ENCODE measurements at places on chromosomes 16 and 17.

DNA sequence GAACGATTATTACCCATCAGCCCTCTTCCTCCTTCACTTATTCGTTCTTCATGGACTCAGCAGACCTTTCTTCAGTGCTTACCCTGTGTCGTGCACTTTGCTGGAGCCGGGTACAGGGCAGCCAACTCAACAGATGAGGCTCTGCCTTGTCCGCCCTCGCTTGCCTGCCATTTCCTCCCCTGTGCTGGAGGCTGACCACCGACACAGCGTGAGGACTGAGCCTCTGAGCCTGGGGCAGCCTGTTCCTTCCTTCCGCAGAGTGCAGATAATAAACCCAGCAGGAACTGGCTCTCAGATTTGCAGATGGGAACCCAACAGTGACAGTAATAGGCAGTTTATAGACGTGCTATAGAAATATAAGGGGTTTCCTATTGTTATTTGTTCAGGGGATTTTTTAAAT, 7.0 kb upstream of the SLC39A11 start:
- H3K27me3 ChIP-seq, result peaks cover 38% of the 10 kb centered on the region
- no peak overlapping the region for H3K27ac ChIP-seq

DNA sequence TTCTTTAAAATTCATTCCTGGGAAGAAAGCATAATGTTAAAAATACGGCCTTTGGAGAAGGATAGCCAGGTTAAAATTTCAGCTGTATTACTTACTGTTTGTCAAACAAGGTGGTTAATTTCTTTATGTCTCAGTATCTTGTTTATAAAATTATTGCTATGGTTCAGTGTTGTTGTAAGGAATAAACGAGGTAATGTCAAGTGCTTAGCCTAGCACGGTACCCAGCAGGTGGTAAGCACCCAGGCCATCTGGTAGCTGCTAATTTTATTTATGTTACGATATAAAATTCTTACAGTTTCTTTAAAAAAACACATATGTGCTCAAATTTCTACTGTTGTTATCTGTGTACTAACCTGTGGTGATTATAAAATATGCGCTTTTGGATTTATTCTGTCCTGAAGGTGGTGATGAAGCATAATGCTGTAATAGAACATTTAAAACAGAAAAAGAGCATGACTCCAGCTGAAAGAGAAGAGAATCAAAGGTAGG, 48.9 kb downstream of the C17orf58 start:
- peaks cover 19% of the 10 kb centered on the region for H3K36me3 ChIP-seq
- peaks cover 4% of the 10 kb centered on the region for H3K4me1 ChIP-seq
- H3K4me3 ChIP-seq, result no peak overlapping the region
- no peak overlapping the region for H3K27ac ChIP-seq
- no peaks in the 10 kb centered on the region for H3K27me3 ChIP-seq

DNA sequence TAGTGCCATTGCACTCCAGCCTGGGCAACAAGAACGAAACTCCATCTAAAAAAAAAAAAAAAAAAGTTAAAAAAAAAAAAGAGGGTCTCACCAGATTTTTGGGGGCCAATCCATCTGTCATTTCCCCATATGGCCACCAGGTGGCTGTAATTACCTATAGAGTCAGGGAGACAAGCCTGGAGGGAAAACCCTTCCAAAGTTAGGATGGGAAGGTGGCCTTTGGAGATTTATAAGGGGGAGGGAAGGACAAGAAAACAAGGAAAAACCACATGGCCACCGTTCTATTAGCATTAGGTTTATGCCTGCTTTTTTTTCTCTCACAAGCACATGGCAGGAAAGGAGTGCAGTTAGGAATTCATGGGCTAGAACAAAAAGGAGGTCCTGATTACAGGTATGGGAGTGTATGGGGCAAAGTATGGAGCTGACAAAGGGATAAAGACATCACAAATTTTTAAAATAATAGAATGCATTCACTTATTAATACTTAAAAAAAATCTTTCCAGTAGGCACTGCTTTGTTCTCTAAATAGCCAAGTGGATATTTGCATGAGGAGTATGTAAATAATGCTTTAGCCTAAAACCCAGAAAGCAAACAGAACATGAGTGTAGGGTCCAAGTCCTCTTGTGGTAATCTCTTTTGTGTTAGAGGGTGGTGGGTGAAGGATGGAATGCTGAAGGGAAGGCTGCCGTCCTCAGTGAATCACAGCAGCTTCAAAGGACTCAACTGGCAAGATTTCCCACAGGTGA, 5.1 kb downstream of the CYB5D1 start:
- no peaks in the 10 kb centered on the region for H3K27me3 ChIP-seq
- no peak overlapping the region for H3K27ac ChIP-seq
- peaks cover 16% of the 10 kb centered on the region for H3K4me1 ChIP-seq
- H3K36me3 ChIP-seq, result no peaks in the 10 kb centered on the region
- DNase-seq, result peak; percentile 55

DNA sequence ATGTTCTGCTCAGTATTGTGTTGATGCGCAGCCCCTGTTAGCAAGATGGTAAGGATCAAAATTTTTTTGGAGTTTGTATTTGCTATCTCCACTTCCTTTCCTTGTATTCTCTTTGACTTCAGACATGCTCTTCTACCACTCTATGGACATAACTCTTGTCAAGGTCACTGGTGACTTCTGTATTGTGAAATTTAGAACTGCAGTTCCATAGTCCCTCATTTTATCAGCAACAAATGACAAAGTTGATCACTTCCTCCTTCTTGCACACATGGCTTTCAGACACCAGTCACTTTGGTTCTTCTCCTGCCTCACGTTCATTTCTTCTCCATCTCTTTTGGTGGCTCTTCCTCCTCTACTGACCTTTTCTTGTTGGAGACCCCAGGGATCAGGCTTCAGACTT, 21.1 kb downstream of the COX11 start:
- no peak overlapping the region for H3K4me3 ChIP-seq
- no peaks in the 10 kb centered on the region for H3K27me3 ChIP-seq
- DNase-seq, result no peak
- H3K4me1 ChIP-seq, result no peaks in the 10 kb centered on the region

DNA sequence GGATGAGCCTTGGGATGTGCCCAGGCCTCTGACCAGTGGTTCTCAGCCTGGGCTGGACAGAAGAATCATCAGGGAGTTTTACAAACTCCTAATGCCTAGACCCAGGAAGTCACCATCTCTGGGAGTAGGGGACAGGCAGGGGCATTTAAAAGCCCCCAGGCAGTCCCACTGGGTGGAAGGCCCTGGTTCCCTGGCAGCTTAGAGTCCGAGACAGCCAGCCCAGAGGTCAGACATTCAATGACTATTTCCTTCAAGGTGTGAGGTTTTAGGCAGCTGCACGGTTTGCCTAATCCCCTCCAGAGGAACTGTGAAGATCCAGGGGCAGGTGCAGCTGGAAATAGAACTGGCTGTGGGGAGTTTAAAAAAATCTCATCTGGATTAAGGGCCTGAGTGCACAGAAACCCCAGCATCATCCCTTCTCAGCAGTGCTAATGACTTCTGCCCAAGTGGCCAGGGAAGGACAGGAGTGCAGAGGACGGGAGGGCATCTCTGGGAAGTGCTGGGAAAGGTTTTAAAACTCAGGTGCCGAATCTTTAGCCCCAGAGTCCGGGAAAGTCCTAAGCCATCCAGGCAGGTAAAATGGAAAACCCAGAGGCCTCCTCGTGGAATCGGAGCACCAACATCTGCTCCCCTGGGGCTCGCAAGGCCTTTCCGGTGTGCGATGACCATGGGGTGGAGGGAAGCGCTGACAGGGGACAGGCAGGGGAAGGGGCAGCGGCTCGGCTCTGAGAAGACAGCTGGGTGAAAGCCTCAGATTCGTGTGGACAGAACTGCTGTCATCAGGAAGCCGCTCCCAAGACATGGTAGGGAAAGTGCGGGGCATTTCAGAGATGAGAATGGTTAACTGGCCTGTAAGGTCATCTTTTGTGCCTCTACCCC, 1.5 kb upstream of the LGALS3BP start:
- H3K4me1 ChIP-seq, result peaks cover 13% of the 10 kb centered on the region
- H3K4me3 ChIP-seq, result peak overlapping the region; percentile 37
- H3K27me3 ChIP-seq, result no peaks in the 10 kb centered on the region
- no peak for DNase-seq

DNA sequence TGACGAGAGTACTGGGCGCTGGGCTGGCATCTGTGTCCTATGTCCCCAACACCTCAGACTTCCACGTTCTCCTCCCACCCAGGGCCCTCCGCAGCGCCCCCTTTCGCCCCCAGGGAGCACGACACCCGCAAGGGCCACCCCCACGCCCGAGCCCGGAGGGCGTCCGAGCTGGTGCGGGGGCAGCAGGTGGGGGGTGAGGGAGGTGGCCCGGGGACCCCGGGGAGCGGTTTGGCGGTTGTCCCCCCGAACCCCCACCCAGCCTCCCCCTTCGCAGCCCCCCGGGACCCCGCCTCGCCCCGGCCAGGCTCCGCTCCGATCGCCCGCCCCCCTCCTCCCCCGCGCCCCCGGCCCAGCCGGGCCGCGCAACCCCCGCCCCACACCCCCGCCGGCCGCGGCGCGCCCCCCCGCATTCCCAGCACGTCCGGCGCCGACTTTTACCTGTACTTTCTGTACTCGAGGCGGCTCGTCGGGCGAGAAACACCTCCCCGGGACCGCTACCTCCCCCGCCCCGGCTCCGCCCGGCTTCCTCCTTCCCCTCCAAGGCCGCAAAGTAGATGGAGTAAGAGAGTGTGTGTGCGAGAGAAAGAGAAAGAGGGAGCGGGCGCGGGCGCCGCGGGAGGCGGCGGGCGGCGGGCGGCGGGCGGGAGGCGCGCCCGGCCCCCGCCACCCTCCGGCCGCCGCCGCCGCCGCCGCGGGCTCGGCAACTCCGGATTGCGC, 901 bp downstream of the CDYL2 start:
- no peak for DNase-seq
- H3K4me1 ChIP-seq, result no peaks in the 10 kb centered on the region
- H3K27ac ChIP-seq, result no peak overlapping the region
- peaks cover 30% of the 10 kb centered on the region for H3K27me3 ChIP-seq
- peak overlapping the region; percentile 86 for H3K4me3 ChIP-seq

- H3K4me1 ChIP-seq, result peaks cover 16% of the 10 kb centered on the region
- H3K27ac ChIP-seq, result no peak overlapping the region
- H3K36me3 ChIP-seq, result peaks cover 31% of the 10 kb centered on the region
- peaks cover 15% of the 10 kb centered on the region for H3K27me3 ChIP-seq
These were observed 11.0 kb downstream of the ITGAM start for GRCh38 chr16:31270795-31271194.

Data from naive B cell (primary cell).